Stimulated activated CD4-positive, alpha-beta T cell treated with anti-CD3 and anti-CD28 coated beads, Interleukin-1b, Interleukin-23, amount 100 ng/mL, for 1 hour (primary cell): ENCODE measurements at places on chromosomes 11 and 22.
A peak's percentile ranks its signal among the peaks of the same experiment; 100 is the strongest.

DNA sequence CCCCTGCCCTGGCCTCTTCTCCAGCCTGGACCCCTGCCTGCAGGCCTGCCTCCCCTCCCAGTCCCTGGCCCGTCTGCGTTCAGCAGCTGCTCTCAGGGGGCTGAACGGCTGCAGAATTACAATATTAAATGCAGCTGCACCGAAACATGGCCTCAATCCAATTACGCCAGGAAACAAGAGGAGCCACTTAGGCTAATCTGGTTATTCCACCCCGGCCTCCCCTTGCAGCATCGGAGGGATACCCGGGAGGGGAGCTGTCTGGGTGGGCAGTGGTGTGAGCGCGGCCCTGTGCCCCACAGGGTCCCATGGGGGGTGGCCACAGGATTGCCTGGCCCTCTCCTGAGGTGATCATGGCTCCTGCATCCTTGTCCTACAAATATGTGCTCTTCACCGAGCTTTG lies 42.6 kb downstream of the FLRT1 start:
- DNase-seq = no peak

DNA sequence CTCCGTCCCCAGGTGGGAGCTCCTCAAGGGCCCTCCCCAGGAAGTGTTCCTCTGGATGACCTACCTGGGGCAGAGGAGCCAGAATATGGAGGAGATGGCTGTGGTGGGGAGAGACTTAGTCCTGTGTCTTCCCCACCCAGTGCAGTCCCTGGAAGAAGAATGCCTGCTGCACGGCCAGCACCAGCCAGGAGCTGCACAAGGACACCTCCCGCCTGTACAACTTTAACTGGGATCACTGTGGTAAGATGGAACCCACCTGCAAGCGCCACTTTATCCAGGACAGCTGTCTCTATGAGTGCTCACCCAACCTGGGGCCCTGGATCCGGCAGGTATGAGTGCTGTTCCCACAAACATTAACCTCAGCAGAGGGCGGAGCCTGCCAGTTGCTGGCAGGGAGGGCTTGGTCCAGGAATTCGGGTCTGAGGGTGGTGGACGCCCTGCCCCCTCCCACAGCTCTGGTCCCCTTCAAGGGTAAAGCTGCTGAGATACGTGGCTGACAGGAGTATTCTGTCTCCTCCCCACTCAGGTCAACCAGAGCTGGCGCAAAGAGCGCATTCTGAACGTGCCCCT lies 3.4 kb downstream of the FOLR3 start:
- no peak for DNase-seq

GRCh38 chr11:67254798-67255197 lies 11.5 kb upstream of the GRK2 start:
- DNase-seq = no peak

DNA sequence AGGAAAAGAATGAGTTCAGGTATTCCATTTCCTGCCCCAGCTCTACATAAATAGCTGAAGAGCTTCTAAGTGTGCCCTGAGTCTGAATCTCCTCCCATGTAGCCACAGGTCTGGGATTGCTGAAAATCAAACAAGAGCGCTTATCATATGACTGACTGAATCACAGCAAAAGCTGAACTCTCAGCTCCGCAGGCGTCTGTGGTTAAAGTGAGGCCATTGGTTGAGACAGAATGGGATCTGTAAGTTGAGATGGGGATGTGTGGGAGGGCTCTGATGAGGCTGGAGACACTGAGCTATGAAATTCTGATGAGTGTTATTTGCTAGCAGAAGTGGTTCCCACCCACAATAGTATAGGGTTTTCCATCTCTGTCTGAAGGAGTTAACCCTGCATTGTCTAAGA lies 637.0 kb downstream of the OPCML start:
- no peak for DNase-seq

DNA sequence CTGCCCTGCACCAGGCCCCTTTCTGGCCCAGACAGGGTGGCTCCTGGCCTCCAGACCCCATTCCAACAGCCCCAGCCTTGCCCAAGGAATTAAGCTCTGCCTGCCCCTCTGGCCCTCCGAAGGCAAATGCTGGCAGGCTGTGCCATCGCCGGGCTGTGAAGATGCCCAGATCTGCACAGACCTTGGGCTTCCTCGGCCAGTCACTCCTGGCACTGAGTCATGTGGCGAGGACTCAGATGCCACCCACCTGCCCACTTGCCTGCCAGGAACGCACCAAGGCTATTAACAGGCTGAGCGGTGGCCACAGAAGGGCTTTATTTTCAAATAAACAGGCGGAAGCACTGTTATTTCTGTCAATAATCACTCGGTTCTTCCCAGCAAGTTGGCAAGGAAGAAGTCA lies 50.3 kb upstream of the TTLL12 start:
- no peak for DNase-seq

DNA sequence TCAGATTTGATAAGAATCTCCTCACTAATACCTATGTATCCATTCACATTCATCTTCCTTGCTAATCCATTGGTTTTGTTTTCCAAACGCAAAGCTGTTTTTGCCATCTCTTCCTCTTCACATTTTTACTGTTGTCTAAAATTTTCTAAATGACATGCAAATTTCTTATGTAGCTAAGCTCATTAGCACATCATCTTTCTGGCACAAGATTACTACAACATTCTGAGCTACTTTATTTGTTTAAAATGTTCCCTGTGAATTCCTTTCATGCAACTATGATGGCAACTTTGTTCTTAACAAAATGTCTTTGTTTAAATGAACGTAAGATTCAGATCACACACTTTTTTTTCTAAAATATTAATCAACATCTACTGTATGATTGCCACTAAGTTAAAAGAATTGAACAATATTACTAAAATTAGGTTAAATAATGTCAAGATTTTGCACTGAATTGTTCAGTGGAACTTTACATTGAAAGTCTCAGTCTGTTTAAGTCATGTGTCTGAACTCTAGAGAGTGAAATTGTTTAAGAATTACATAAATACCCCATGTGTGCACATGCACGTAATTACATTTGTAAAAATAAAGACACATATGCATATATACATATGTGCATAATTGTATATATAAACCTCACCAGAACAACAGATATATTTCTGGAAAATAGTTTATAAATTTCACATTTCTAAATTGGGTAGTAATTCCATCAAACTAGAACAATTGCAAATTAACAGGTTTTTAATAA lies 688.4 kb downstream of the CNTN5 start:
- DNase-seq = no peak

DNA sequence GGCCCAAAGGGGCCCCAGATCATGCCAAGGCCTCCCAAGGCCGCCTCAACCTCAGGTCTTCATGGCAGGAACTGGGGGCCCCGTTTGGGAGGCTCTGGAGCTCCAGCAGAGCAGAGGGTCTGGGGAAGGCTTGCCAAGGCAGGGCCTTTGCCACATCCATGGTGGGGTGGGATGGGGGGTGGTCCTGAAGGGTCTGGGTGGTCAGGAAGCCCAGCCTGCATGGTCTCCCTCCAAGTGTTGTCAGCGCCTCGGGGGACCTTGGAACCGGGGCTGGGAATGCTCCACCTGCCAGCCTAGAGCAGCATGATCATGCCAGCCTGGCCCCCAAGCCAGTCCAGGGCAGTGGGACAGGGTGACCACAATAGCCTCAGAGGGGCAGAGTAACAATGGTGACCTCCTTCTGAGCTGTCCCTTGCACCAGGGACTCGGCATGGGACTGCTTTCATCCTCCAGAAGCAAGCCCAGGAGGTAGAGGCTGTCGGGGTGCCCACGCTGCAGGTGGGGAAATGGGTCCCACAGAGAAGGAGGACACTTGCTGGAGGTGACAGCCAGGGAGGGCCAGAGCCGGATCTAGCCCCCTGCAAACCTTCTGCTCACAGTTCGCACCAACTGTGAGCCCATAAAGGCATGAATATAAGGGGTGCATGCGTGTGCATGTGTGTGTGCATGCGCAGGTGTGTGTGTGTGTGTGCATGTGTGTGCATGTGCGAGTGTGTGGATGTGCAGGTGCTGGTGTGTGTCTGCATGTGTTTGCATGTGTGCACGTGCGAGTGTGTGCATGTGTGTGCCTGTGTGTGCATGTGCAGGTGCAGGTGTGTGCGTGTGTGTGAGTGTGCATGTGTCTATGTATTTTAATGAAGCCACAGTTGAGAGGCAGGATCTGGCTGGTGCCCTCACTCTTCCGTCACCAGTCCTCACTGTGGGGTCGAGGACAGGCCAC lies 63.8 kb downstream of the MYEOV start:
- no peak for DNase-seq

- no peak for DNase-seq
Observed at GRCh38 chr11:16169956-16170847, 186.1 kb downstream of the SOX6 start.

DNA sequence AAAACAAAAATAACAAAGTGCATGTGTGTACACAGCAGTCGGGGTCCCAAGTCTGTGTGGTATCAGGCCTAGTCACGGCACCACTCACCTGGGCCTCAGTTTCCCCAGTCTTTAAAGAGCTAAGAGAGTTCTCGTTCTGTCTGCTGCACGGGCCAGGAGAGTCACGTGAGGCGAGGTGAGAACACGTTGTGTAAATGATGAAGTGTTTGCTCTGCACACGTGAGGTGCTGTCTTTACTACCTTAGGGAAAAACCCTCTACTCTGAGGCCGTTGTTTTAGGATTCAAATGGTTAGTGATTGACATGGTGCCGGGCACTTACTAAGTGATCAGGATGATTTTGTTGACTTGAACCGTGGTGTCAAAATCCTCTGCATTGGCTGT lies 86.5 kb upstream of the PPARA start:
- no peak for DNase-seq

DNA sequence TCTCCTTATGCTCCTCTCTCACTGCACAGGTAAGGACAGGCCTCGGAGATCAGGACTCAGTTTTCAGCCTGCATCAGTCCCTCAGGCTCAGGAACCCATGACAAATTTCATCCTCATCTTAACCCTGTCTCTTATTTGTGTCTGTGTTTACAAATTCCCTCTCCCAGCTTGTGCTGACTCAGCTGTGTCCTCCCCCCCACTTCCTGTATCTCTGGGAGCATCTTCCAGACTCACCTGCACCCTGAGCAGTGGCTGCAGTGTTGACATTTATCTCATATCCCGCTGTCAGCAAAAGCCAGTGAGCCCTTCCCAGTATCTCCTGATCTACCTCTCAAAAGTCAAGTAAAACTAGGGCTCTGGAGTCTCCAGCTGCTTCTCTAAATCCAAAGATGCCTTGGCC lies 65.6 kb upstream of the VPREB1 start:
- no peak for DNase-seq

DNA sequence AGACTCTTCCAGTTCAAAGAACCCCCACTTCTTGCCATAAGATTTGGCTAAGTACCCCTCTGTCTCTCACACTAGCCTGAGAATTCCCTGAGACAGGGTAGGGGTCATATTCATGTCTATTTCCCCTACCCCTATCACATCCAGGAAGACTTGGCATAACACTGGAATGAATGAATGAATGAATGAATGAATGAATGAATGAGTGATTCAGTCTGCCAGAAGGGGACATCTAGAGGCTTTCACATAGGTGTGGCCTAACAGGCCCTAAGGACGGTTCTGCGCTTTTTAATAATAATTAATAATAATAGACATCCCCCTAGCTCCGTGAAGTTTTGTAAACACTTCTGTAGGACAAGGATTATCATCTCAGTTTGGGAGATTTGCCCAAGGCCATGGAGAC lies 415.7 kb downstream of the TENM4 start:
- DNase-seq = no peak

DNA sequence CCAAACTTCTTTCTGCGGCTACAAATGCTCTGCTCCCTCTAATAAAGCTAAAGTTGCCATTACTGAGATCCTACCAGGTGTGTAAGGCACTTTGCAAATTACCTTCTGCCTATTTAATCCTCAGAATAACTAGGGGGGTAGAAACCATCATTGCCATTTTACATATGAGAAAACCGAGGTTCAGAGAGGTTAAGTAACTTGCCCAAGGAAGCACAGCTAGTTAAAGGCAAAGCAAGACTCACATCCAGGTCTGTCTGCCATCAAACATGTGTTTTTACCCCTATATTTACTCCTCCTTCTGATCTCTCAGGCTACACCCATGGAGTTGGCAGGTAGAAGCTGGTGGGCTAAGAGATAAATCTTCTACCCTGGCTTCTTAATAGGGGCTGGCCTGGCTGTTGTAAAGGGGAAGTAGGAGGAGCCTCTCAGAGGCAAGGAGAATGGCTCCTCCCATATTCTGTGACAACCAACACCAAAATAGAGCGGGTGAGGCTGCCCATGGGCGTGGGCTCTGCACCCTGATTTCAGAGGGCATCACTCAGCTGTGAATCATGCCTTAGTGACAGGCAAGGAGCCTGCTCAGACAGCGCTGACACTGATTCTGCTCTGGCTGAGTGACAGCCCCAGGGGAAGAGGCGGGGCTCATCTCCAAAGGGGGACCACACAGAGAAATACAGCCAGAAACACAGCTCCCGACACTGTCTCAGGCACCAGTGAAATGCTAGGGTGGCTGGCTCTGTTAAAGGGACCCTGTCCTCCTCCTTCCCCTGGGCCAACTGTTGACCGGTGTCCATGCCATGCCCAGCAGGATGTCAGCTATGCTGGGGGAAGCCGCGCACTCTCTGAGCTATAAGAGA lies 106.8 kb downstream of the ABTB2 start:
- DNase-seq = peak; percentile 42

GRCh38 chr11:62553080-62553838 lies 6.7 kb upstream of the AHNAK start:
- DNase-seq = no peak

- no peak for DNase-seq
Observed at GRCh38 chr11:2763984-2764383, 64.2 kb upstream of the KCNQ1OT1 start.

- DNase-seq = no peak
Observed at GRCh38 chr22:49718396-49718795, 109.3 kb downstream of the BRD1 start.

DNA sequence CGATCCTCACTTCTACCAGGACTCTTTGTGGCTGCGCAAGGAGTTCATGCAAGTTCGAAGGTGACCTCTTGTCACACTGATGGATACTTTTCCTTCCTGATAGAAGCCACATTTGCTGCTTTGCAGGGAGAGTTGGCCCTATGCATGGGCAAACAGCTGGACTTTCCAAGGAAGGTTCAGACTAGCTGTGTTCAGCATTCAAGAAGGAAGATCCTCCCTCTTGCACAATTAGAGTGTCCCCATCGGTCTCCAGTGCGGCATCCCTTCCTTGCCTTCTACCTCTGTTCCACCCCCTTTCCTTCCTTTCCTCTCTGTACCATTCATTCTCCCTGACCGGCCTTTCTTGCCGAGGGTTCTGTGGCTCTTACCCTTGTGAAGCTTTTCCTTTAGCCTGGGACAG lies 6.5 kb downstream of the TMEM138 start:
- no peak for DNase-seq
